ENCODE measurements at places on chromosomes 5 and 9. TPM values are rescaled to one million over a fixed set of nuclear protein-coding genes. Genes with fewer than 3 reads are reported as not detected.

MAST4 gene
- total RNA-seq, result 21.1 TPM

LECT2 gene
- total RNA-seq, result not detected

MAMDC4 gene
- 1.5 TPM for total RNA-seq

SLC44A1 gene
- total RNA-seq, result 39.4 TPM

GRCh38 chr9:128005923-128006322 lies 25.1 kb upstream of the EEIG1 start:
- DNase-seq, result no peak

GRCh38 chr5:172335721-172336120 lies 52.2 kb upstream of the UBTD2 start:
- no peak for DNase-seq

- no peak for DNase-seq
Measured at GRCh38 chr5:17213938-17214337, 3.5 kb upstream of the BASP1 start.

- no peak for DNase-seq
Measured at GRCh38 chr9:105128908-105129600, 115.4 kb upstream of the SLC44A1 start.

- no peak for DNase-seq
Measured at GRCh38 chr5:24363789-24364481, 280.8 kb downstream of the CDH10 start.

DNA sequence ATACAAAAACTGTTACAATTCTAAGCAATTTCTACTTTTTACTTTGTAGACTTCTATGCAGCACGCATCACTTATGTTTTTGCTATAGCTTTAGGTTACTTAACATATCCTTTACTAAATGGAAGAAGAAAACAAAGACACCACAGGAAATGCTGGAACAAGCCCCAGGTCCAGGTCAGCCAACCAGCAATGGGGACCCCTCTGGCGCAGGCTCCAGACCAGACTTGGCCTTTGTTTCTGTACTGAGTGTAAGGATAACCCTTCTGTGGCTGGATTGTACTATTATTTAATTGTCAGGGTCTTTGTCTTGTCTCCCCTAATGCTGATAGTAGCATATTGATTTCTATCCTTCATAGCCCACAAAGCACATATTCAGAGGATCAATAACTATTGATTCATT lies 4.2 kb downstream of the SEMA4D start:
- DNase-seq, result no peak

FBXL7 gene
- 0.26 TPM for total RNA-seq

HAVCR1 gene
- total RNA-seq, result not detected

DNA sequence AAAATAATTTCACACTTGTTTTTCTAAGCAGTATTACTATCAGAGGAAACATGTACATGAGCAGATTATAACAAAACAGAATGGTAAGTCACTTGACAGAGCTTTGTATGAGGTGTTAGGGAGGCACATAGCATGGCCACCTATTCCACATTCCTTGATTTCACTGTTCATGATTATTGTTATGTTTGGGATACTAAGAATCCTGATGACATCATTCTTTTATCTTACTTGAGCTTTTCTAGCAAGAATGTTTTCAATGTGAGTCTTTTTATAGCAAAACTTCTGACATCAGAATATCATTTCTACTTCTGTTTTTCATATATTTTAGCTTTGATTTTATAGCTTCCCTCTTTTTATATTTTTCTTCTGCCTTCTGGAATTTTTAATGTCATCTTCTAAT lies 208.2 kb downstream of the DMRTA1 start:
- no peak for DNase-seq

NKD2 gene
- 0.51 TPM for total RNA-seq

DRD1 gene
- total RNA-seq, result not detected

DNA sequence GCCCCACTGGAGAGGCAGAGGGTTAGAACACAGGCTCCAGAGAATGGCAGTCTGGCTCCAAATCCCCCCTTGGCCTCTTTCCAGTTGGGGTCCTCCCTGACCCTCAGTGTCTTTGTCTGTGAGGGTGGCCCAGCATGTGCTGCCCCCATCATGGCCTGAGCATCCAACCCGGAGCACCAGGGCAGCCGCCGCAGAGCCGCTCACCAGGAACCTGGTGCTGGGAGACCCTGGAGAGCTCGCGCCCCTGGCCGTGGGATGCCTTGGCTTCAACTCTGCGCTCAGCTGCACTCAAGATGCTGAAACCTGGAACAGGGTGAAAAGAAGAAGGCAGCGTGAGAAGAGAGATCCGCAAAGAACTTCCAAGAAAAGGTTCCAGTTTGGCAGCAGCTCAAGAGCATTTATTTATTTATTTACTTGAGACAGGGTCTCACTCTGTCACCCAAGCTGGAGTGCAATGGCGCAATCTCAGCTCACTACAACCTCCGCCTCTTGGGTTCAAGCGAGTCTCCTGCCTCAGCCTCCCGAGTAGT lies 3.8 kb downstream of the CCDC187 start:
- DNase-seq, result no peak

DNA sequence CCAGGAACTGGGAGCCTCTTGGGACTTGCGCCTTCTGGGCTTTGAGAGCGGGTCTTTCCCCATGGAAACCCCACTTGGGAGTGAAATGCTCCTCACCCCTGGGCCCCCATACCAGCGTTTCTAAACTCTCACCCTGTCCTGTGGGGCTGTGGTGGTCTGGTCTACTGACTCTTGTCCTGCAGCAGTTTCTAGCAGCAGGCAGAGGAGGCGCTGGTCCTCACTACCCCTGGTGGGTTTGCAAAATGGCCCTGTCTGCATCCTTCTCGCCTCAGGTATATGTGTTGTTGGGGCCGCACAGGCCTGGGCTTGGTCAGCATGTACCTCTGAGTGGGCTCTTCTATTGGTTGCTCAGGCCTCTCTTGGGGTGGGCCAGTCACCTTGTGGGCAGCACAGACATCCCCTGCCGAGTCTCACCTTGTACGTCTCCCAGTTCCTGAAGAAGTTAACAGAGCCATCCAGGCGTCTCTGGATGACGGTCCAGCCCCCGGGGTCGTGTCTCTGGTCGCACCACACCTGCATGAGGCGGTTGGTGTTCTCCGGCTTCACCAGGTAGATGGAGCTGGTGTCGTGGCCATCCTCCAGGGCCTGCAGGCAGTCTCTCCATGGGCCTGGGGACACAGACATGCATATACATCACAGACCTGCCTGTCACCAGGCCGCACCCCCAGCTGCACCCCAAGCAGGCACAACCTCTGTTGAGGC lies 29.0 kb downstream of the ANGPTL2 start:
- DNase-seq, result no peak

COL23A1 gene
- total RNA-seq, result 0.13 TPM

DNA sequence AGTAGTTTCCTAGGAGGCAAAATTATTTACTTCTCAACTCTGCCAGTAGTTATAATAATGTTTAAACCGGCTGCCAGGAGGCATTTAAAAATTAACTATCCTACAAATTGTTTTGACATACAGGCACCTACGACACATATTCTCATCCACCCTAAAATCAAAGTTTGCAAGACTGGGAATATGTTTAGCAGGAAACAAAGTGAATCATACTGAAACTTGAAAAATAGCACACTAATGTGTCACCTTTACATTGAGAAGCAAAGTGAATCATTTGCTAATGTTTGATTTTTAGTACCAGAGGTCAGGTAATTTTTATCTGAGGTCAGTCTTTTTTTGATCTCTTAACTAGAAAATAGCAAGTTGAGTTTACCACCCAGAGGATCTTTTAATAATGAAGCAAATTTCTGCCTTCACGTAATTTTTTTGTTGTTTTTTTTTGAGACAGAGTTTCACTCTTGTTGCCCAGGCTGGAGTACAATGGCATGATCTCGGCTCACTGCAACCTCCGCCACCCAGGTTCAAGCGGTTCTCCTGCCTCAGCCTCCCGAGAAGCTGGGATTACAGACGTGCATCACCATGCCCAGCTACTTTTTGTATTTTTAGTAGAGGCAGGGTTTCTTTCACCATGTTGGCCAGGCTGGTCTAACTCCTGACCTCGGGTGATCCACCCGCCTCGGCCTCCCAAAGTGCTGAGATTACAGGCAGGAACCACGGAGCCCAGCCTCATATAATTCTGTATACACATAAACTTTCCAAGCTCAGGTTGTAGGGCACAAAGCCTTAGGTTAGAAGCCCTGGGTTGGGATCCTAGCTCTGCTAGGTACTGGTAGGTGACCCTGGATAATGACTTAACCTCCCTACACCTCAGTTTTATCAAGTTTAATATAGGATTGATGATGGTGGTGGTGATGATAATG lies 124.3 kb downstream of the UGCG start:
- DNase-seq, result peak; percentile 98

ELOVL7 gene
- 22.1 TPM for total RNA-seq
